ENCODE measurements at places on chromosomes 6 and 20.

- DNase-seq = peak; percentile 29
Measured at GRCh38 chr6:11043961-11044711, at the start of gene ELOVL2. ELOVL2 (minus strand) TSS chr6:11044305; CDS start chr6:11044230, 75 bp downstream.

GRCh38 chr20:5172167-5172601, 45.4 kb downstream of the CDS2 start:
- no peak for DNase-seq

GRCh38 chr6:39303425-39304153, 10.6 kb downstream of the KCNK17 start:
- DNase-seq = no peak

DNA sequence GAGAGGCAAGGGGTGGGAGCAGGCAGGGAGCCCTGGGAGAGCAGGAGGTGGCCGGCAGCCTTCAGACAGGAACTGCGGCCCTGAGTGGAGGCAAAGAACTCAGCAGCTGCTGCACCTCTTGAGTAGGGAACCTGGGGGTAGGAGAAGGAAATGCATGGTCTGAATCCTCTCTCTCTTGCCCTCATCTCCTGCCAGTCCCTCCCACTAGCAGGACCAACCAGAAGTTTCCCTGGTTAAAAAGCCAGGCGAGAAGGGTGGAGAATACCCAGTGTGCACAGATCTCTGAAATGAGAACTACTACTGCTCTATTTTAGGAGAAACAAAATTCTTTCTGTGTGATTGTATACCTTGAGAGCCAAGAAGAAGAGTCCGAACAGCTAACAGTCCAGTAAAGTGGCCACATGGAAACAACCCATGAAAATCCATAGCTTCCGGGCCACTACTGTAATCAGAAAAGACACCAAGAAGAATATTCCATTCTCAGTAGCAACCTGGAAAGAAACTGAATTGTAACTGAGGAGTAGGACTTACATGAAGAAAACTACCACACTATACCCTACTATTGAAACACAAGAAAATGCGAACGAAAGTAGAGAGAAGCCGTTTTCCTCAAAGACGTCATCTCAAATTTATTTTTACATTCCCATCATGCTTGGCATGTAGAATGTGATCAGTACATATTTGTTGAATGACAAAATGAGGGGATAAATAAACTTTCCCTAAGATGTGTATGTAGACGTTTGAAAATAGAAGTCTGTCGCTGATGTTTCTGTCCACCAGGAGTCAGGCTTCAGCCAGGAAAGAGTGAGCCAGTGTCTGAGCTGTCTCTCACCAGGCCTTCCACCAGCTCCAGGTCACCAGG, 25.6 kb downstream of the WRNIP1 start:
- no peak for DNase-seq

- no peak for DNase-seq
Measured at GRCh38 chr6:90859612-90860011, 272.7 kb upstream of the MAP3K7 start.

- no peak for DNase-seq
Measured at GRCh38 chr20:14721926-14722452, 384.6 kb upstream of the FLRT3 start.

- no peak for DNase-seq
Measured at GRCh38 chr6:22596011-22596410, 26.6 kb downstream of the HDGFL1 start.

DNA sequence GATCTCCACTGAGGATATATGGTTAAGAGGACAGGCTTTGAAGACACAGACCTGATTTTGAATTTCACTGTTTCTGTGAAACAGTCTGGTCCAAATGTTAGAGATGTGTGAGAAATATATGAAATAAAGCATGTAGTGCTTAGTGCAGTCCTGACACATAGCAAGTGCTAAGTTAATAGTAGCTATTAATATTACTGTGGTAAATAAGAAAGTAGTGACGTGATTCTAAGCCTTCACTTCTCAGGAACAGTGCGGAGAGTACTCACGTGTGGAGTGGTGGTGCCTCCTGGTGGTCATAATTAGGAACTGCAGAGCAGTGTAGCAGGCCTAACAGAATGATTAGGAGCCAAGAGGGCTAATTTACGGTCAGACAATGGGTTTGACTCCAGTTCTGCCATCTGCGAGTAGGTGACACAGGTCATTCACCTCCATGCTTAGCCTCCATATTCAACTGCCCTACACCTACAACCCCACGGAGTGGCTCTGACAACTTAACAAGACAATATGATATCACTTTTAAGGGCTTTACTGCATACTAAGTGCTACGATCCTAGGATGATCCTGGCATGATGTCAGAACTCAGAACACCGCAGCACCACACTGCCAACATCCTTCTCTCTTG, 106.2 kb downstream of the JPH2 start:
- DNase-seq = peak; percentile 78

DNA sequence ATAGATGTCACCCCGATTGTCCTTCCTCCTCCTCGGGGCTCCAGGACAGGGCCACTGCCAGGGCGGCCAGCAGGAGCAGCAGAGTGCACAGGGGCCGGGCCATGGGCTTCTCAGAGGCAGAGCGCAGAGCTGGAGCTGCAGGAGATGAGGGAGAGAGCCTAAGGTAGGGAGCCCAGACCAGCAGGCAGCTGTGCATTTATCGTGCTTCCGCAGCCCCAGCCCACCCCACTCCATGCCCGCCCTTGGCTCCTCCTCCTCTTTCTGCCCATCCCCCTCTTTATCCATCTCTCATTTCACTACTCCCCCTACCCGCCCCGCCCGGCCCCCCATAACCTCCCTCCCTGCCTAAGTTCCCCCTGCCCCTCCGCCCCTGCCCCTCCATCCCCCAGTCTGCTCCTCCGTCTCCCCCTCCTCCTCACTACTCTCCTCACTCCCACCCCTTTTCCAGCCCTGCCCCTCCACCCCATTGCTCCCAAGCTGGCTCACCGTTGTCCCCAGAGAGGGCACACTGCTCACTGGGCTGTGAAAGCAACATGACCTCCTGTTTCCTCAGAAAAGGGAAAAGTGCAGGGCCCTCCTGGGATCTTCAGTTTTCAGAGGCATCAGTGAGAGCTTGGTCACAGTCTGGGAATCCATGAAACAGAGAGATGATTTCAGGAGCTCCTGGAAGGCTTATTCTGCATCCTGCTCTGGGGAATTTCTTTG, 25.5 kb upstream of the CST1 start:
- no peak for DNase-seq

- no peak for DNase-seq
Measured at GRCh38 chr6:53506872-53507271, 38.0 kb downstream of the GCLC start.

DNA sequence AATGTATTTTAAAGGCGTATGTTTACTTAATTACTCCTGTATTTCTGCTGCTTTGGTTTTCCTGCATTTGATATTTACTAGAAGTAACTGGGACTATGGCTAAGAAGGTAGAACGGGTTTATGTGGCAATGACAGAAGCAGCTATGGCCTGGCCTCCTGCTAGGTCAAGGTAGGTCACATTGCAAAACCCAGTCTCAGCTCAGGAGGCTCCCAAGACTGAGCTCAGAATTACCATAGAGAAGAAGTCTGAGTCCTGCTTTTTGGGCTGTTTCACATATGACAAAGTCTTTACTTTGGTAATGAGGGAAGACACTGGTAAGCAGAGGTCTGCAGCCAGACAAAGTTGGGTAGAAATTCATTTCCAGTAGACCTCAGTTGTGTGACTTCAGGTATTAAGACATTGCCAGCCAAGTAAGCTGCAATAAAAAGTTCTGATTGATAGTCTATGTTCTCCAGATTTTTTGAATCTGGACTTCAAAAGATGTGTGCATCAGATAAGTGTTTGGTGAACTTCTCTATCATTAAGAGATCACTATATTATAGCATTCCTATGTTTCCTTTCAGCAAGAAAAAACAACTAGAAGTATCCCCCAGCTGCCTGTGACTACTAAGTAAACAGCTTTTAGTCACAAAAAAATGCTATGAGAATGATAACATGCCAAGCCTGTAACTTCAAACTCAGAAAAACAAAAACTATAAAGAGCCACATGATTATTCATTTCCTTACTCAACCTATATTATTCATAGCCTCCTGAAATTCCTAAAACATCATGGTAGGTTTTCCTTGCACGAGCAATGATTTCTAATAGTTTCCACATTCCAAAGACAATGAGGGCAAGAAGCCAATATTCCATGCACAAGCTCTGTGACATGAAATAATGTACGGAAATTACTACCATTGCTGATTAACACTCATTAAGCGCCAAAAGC, 312.3 kb downstream of the HAO1 start:
- no peak for DNase-seq

GRCh38 chr6:151634336-151634720, 140.5 kb downstream of the CCDC170 start:
- DNase-seq = no peak

DNA sequence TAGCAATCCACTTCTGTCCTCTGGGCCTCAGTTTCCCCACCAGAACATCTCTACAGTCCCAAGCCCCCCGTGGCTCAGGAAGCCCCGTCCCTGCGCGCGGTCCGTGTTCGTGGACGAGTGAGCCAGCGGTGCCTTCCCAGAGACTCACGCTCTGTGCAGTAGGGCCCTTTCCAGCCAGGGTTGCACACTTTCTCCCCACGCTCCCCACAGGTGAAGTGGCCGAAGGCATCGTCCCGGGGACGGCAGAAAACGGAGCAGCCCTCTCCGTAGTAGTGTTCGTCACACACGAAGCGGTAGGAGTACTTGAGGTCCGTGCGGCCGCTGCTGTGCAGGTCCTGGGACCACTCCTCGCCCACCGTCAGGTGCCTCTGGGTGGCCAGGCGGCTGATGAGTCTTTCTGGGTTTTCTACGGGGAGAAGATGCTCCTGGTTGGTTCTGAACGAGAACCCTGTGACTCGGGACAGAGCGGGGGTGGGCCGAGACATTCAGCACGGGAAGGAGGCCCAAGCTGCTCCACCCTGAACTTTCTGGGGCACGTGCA, 2.7 kb downstream of the DLL1 start:
- DNase-seq = no peak

DNA sequence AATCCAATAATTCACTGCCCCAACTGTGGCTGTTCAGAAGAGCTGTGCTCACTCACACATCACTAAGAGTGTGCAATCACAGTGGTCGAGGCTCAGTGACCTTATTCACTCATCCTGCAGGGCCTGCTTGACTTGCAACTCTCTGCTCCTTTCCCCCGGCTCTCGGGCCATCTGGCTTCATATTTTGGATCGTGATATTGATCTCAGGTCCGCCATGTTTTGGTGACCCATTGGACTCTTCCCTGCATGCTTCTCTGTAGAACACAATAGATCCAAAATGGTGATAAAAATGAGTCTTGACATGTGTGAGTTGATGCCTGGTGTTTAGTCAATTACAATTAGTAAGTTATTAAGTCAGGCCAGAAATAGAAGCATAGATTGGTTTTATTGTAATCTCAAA, 313.9 kb upstream of the SOX4 start:
- DNase-seq = no peak

DNA sequence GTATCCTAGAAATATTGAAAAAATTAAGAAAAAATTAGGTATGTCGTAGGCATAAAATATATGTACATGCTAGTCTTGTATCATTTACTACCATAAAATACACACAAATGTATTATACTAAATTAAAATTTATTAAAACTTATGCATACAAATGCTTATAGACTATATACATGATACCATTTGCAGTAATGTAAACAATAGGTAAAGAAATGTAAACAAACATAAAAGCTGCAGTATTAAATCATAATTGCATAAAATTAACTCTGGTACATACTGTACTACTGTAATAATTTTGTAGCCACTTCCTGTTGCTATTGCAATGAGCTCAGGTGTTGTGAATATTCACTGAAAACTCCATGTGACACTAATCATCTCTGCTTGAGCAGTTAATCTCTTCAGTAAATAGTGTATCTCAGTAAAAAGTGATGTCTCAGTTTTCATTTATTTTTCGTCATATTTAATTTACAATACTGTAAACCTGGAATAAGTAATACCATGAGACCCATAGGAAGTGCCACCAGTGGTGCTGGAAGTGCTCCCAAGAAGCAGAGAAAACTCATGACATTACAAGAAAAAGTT, 29.3 kb downstream of the RALGAPB start:
- no peak for DNase-seq

- peak; percentile 32 for DNase-seq
Measured at GRCh38 chr6:137044366-137045221, at the start of gene IL20RA. IL20RA (minus strand) TSS chr6:137044965; CDS start chr6:137044728, 237 bp downstream.

GRCh38 chr6:133248241-133249001, 7.3 kb downstream of the EYA4 start:
- no peak for DNase-seq

GRCh38 chr6:25223490-25223991, 55.6 kb upstream of the CARMIL1 start:
- DNase-seq = peak; percentile 66

- DNase-seq = no peak
Measured at GRCh38 chr6:122180132-122180531, 219.3 kb upstream of the HSF2 start.

GRCh38 chr20:1587781-1588532, 30.5 kb upstream of the SIRPD start:
- DNase-seq = no peak

GRCh38 chr6:137942736-137943135, 75.7 kb downstream of the TNFAIP3 start:
- no peak for DNase-seq

GRCh38 chr6:119526561-119527230, 177.1 kb upstream of the MAN1A1 start:
- no peak for DNase-seq

GRCh38 chr20:38283236-38283635, 20.7 kb upstream of the BPI start:
- no peak for DNase-seq

DNA sequence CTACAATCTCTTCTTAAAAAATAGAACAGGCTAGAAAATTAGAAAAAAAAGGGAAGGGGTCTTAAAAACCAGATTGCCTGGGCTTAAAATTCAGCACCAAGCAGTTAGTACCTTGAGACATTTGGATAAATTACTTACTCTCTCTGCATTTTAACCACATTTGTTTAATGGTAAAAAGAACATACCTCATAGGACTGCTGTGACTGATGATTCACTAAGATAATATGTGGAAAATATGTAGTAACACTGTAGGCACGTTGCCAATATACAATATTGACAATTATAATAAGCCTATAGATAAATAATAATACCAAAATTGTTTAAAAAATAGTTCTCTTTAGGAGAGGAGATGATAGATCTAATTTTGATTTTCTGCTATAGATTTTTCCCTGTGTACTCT, 750.4 kb downstream of the TENT5A start:
- DNase-seq = no peak

- no peak for DNase-seq
Measured at GRCh38 chr20:40744818-40745175, 55.8 kb upstream of the MAFB start.
